ENCODE measurements at places on chromosomes 5 and 9. TPM values are rescaled to one million over a fixed set of nuclear protein-coding genes. Genes with fewer than 3 reads are reported as not detected.

The SLC46A2 gene
- not detected for total RNA-seq

The FAM200C gene
- 2.1 TPM for total RNA-seq

The PRRT1B gene
- total RNA-seq, result not detected

The CCDC187 gene
- not detected for total RNA-seq

The HAVCR1 gene
- not detected for total RNA-seq

The C6 gene
- total RNA-seq, result 175 TPM

The NUDT2 gene
- total RNA-seq, result 22.4 TPM

The AJM1 gene
- 5.0 TPM for total RNA-seq

The OTP gene
- total RNA-seq, result not detected

The BARX1 gene
- not detected for total RNA-seq

The GABRB2 gene
- 1.4 TPM for total RNA-seq

The CXXC5 gene
- total RNA-seq, result 33.4 TPM

The COL23A1 gene
- total RNA-seq, result 5.5 TPM

The CDC25C gene
- not detected for total RNA-seq

The SIT1 gene
- total RNA-seq, result 1.6 TPM

The MIGA2 gene
- total RNA-seq, result 36.3 TPM

The USP20 gene
- total RNA-seq, result 14.3 TPM

The FAXDC2 gene
- 28.2 TPM for total RNA-seq

The COL15A1 gene
- total RNA-seq, result 73.3 TPM

The TYRP1 gene
- 31.0 TPM for total RNA-seq

The TAL2 gene
- 0.50 TPM for total RNA-seq

The C5orf58 gene
- not detected for total RNA-seq

The ATP6V1G1 gene
- total RNA-seq, result 92.9 TPM

The BHMT2 gene
- 21.5 TPM for total RNA-seq

The RFESD gene
- total RNA-seq, result 2.5 TPM

The ELOVL7 gene
- total RNA-seq, result 2.0 TPM

The PCDHB2 gene
- total RNA-seq, result 3.1 TPM

The SHOC1 gene
- not detected for total RNA-seq

The FSD1L gene
- 3.0 TPM for total RNA-seq

The EEIG1 gene
- 27.3 TPM for total RNA-seq

The IFNB1 gene
- total RNA-seq, result not detected

The PHYHD1 gene
- total RNA-seq, result 28.2 TPM

Measured in left cardiac atrium (tissue), 4 donors.